ENCODE measurements at places on chromosomes 2 and 18. TPM values are rescaled to one million over a fixed set of nuclear protein-coding genes. Genes with fewer than 3 reads are reported as not detected.

GRCh38 chr2:61857224-61857623 lies 3.4 kb upstream of the FAM161A start:
- H3K36me3 ChIP-seq: no peaks in the 10 kb centered on the region
- H3K4me3 ChIP-seq: no peak overlapping the region
- peaks cover 11% of the 10 kb centered on the region for H3K4me1 ChIP-seq
- no peak for DNase-seq
- H3K27me3 ChIP-seq: no peaks in the 10 kb centered on the region
- no peak overlapping the region for H3K27ac ChIP-seq

GRCh38 chr18:22210311-22210754 lies 40.9 kb downstream of the GATA6 start:
- no peaks in the 10 kb centered on the region for H3K4me1 ChIP-seq
- no peak overlapping the region for H3K27ac ChIP-seq
- peaks cover 18% of the 10 kb centered on the region for H3K27me3 ChIP-seq
- no peak overlapping the region for H3K4me3 ChIP-seq
- DNase-seq: no peak
- no peaks in the 10 kb centered on the region for H3K36me3 ChIP-seq

GRCh38 chr2:223865124-223865523 lies 27.7 kb upstream of the AP1S3 start:
- no peak overlapping the region for H3K27ac ChIP-seq
- H3K4me1 ChIP-seq: no peaks in the 10 kb centered on the region
- no peaks in the 10 kb centered on the region for H3K27me3 ChIP-seq
- no peak overlapping the region for H3K4me3 ChIP-seq
- DNase-seq: no peak

- no peaks in the 10 kb centered on the region for H3K27me3 ChIP-seq
- H3K4me1 ChIP-seq: no peaks in the 10 kb centered on the region
- no peak overlapping the region for H3K4me3 ChIP-seq
- DNase-seq: no peak
Observed at GRCh38 chr2:170321526-170321925, 143.6 kb downstream of the MYO3B start.

DNA sequence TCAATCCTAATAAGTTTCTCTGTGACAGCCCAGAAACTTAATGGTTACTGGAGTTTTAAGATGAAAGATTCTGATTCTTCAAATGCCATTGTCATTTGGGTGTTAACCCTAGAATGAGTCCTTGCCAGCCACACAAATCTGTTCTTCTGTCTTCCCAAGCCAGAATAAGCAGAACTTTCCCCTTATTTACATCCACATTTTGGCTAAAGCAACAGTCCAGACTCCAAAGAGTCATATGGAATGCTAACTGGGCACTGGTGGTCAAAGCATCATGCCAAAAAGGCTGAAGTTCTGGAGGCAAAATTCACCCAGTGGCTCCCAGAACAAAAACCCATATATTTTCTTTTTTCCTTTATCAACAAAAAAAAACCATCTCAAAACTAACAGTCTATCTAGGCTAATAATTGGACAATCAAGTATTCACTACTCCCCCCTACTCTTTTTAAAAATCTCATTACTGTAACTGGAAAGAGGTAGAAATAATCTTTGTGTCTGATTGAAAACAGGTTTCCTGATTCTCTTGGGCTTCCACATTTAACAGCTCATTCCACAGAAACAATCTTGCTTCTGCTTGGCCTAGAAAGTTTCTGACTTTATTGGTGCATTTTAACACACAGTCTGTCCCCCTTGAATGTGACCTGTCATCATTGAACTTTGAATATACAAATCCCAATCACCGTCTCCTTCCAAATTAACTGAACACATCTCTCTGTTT lies 89.6 kb upstream of the SETBP1 start:
- no peaks in the 10 kb centered on the region for H3K36me3 ChIP-seq
- no peaks in the 10 kb centered on the region for H3K27me3 ChIP-seq
- no peak overlapping the region for H3K27ac ChIP-seq
- DNase-seq: no peak

DNA sequence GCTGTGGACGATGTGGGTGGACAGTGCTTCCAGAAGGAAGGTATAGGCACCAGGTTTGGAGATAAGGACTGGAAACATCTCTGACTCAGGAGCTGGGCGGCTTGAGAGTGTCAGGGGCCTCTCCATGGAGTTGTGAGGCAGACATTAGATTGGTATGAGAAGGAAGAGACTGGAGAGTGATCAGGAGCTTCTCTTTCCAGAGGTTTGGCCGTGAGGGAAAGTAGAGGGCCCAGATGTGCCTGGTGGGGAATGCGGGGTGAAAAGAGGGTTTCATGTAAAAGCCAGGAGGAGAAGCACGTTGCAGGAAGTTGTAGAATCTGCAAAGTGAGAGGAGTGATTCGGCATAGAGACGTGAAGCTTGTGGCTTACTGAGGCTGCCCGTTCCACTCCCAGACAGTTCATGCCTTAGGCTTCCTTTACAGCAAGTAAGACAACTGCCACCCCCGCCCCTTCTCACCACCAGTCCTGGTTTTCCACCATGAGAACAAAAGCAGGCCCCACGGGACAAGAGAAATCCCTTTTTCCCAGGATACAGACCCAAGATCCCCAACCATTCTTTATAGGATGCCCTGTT lies 166.3 kb upstream of the HDAC4 start:
- no peak for DNase-seq
- H3K4me1 ChIP-seq: no peaks in the 10 kb centered on the region
- no peak overlapping the region for H3K4me3 ChIP-seq
- H3K36me3 ChIP-seq: no peaks in the 10 kb centered on the region
- no peak overlapping the region for H3K27ac ChIP-seq
- no peaks in the 10 kb centered on the region for H3K27me3 ChIP-seq

DNA sequence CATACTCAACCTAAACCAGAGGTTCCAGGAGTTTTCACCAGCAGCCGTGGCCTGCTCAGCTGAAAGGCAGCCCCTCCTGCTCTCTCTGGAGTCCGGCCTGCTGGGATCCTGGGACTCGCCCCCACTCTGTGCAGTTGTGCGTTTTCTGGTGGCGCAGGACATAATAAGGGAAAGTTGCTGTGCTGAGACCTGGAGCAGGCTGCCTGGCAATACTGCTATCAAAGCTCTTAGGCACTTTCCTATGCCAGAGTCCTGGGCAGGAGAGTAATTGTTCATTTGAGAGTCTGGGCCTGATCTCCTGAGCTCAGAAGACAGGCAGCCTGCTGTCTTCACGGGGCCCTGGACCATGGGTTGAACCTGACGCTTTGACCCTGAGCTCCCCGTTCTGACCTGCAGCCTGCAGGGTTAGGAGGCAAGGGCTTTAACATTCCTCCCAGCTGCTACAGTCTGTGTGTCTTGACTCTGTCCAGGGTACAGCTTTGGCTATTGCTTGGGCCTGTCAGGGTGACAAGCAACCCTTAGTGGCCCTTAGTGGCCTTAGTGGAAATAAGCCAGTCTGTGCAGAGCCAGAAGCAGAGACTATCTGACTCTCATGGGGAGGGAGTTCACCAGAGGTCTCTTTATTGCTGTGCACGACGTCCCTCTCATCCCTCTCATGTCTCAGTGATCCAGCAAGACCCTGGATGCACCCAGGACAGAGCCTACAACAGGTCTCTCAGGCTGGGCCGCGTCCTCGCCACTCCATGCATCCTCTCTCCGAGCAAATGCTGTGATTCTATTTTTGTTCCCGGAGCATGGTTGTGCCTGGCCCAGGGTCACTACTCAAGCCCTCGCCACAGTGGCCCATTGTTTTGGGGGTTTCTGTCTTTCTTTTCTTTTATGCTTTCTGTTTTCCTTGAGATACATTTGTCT lies 60.6 kb downstream of the ACKR3 start:
- H3K27me3 ChIP-seq: no peaks in the 10 kb centered on the region
- no peak overlapping the region for H3K4me3 ChIP-seq
- no peak for DNase-seq
- no peak overlapping the region for H3K27ac ChIP-seq

DNA sequence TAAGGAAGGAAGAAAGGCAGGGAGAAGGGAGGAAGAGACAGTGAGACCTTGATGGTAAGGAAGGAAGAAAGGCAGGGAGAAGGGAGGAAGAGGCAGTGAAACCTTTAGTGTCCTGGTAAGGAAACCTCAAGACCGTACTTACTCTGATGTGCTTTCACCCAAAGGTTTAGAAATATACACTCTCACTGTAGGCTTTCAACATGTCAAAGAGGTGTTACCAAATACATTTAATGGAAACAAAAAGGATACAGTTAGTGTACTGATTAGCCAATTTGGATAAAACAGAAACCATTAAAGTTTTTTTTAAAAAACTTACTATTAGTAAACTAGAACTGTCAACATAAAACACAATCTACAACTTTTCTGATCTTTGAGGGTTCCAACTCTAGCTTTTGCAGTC lies 7.1 kb downstream of the FBXO15 start:
- no peaks in the 10 kb centered on the region for H3K36me3 ChIP-seq
- no peak overlapping the region for H3K27ac ChIP-seq
- H3K4me1 ChIP-seq: no peaks in the 10 kb centered on the region
- no peak for DNase-seq
- H3K27me3 ChIP-seq: peaks cover 3% of the 10 kb centered on the region

DNA sequence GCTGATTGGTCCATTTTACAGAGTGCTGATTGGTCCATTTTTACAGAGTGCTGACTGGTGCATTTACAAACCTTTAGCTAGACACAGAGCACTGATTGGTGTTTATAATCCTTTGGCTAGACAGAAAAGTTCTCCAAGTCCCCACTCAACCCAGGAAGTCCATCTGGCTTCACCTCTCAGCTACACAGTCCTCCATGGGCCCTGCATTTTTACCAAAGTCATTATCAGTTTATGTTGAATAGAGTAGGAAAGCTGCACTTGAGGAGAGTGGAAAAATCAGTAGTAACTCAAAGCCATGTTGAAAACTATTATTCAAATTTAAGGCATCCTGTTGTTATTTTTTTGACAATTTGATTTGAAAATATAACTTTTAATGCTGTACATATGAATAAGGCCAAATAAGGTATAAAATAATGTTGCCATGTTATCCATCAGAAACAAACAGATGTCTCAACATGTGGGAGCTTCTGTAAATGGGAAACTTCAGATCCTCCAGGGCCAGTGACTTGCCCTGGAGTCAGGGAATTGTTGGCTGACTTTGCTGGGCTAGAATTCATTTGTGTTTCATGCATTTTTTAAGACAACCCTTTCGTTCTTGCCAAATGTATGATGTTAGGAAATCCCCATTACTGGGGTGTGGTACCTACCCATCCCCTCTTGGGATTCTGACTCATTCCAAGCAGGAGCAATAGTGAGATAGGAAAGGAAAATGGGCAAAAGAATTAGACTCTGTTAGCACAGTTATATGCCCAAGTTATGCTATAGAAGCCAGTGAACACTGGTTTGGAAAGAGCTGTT lies 37.8 kb upstream of the CCDC195 start:
- no peaks in the 10 kb centered on the region for H3K4me1 ChIP-seq
- H3K36me3 ChIP-seq: no peaks in the 10 kb centered on the region
- H3K27me3 ChIP-seq: no peaks in the 10 kb centered on the region

DNA sequence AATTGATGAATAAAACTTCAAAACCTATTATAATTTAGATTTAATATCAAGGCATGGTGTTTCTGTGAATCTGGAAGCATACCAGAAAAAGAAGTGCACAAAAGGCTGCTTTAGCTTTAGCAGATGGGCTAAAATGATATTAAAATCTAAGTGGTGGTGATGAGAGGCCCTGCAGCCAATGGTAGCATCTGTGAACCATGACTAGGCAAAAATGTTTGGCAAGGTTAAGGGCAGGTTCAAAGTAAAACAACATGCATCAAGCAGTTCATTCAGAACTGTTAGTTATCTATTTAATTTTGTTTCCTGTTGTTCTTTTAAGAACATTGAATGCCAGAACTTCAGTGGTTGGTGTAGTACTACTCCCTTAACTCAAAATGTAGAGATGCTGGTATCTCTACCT lies 1736.9 kb upstream of the CELF4 start:
- no peak overlapping the region for H3K4me3 ChIP-seq
- no peak overlapping the region for H3K27ac ChIP-seq
- no peaks in the 10 kb centered on the region for H3K27me3 ChIP-seq
- H3K36me3 ChIP-seq: no peaks in the 10 kb centered on the region
- no peak for DNase-seq
- no peaks in the 10 kb centered on the region for H3K4me1 ChIP-seq

GRCh38 chr18:49723648-49724180 lies 89.6 kb downstream of the ACAA2 start:
- DNase-seq: no peak
- H3K4me3 ChIP-seq: no peak overlapping the region
- no peak overlapping the region for H3K27ac ChIP-seq
- no peaks in the 10 kb centered on the region for H3K27me3 ChIP-seq

DNA sequence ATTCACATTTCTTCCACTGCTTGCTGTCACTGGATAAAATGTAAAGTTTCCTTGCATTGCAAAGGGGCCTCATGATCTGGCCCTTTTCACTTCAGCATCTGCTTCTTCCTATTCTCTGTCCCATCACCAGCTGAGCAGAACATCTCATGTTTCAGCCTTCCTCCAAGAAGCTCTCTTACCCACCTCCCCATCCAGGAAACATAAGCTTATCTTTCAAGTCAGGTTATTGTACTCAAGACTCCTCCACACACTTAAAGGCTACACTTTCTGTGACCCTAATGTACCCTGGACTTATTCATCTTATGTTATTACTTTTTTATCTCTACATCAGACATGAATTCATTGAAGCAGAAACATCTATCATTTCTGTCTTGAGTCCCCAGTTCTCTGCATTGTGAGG lies 230.5 kb downstream of the PMAIP1 start:
- no peak for DNase-seq
- H3K27ac ChIP-seq: no peak overlapping the region
- H3K27me3 ChIP-seq: no peaks in the 10 kb centered on the region
- no peaks in the 10 kb centered on the region for H3K4me1 ChIP-seq

- no peaks in the 10 kb centered on the region for H3K36me3 ChIP-seq
- no peaks in the 10 kb centered on the region for H3K27me3 ChIP-seq
- no peak overlapping the region for H3K27ac ChIP-seq
- H3K4me3 ChIP-seq: no peak overlapping the region
Observed at GRCh38 chr18:2304378-2305175, 266.7 kb downstream of the METTL4 start.

- H3K4me1 ChIP-seq: peaks cover 16% of the 10 kb centered on the region
- no peak overlapping the region for H3K27ac ChIP-seq
- no peaks in the 10 kb centered on the region for H3K36me3 ChIP-seq
- no peak for DNase-seq
- no peak overlapping the region for H3K4me3 ChIP-seq
- H3K27me3 ChIP-seq: no peaks in the 10 kb centered on the region
Observed at GRCh38 chr2:156398176-156398575, 38.0 kb upstream of the GPD2 start.

- no peak overlapping the region for H3K27ac ChIP-seq
- DNase-seq: no peak
- no peaks in the 10 kb centered on the region for H3K4me1 ChIP-seq
- H3K36me3 ChIP-seq: peaks cover 76% of the 10 kb centered on the region
- no peaks in the 10 kb centered on the region for H3K27me3 ChIP-seq
- no peak overlapping the region for H3K4me3 ChIP-seq
Observed at GRCh38 chr2:159381574-159381973, 95.1 kb upstream of the WDSUB1 start.

Gene ERMN
- not detected for total RNA-seq

Gene CAVIN2
- 29.7 TPM for total RNA-seq

Gene EFR3B
- 1.7 TPM for total RNA-seq

Gene CYS1
- total RNA-seq: 0.17 TPM

Gene MARCHF4
- total RNA-seq: not detected

Gene OST4
- 193 TPM for total RNA-seq

Gene PCARE
- total RNA-seq: 0.02 TPM

Gene INHA
- total RNA-seq: not detected

Gene PRSS56
- total RNA-seq: 2.0 TPM

Gene AQP12A
- total RNA-seq: not detected

Gene DPYSL5
- total RNA-seq: not detected

Gene ATP8B1
- total RNA-seq: 2.5 TPM
